Cardiac muscle cell (in vitro differentiated cells and primary cell): ENCODE measurements at places on chromosomes 4 and X.

DNA sequence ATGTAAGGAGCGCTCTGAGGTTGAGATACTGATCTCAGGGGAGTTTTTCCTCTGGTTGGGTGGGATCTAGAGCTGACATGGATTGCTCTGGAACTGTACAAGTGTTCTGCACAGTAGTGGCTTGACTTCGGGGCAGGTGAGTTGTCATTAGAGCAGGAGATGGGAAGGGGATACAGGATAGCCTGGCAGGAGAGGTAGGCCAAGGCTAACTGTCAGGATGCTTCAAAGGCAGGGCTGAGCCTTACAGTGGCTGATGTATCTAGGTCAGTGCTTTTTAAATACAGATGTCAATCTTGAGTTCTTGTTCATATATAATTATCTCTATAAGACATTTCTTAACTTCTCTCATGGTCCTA, 43.5 kb upstream of the RELL1 start:
- no peak for DNase-seq

GRCh38 chr4:52036886-52037530, 1.1 kb downstream of the SGCB start:
- no peak for DNase-seq

DNA sequence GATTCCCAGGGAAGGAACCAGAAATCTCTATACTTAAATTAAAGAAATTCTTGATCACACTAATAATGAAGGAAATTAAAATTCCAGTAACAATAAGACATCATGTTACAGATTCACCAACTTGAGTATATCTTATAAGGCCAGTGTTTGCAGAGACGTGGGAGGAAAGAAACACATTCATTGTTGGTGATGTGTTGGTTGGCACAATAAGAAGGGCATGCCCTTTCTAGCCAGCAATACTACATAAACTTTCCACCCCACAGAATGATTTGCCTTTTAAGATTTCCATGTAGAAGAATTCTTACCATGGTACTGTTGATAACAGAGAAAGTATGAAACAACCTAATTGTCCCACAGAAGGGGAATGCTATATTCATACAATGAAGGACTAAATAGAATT, 581.5 kb downstream of the STIM2 start:
- no peak for DNase-seq

GRCh38 chr4:126591583-126591982, 1041.2 kb upstream of the INTU start:
- no peak for DNase-seq

DNA sequence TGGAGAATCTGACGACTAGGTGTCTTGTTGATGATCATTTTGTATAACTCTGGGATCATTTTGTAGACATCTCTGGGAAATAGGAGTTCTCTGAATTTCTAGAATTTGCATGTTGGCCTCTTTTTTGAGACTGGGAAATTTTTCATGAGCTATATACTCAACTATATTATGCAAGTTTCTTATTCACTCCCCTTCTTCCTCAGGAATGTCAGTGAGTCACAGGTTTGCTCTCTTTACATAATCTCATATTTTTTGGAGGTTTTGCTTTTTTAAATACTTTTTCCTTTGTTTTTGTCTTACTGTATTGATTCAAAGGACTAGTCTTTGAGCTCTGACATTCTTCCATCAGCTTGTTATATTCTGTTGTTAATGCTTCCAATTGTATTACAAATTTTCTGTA, 1324.2 kb downstream of the TECRL start:
- DNase-seq, result no peak

- peak; percentile 30 for DNase-seq
Observed at GRCh38 chr4:76434901-76435527, at the start of gene SHROOM3. TSS of gene SHROOM3 (plus strand) at chr4:76435229. CDS start at chr4:76436053, 824 bp downstream.

GRCh38 chr4:187475901-187476300, 519.7 kb upstream of the ZFP42 start:
- DNase-seq, result no peak

GRCh38 chr4:11038926-11039325, 354.4 kb upstream of the CLNK start:
- DNase-seq, result no peak

- DNase-seq, result no peak
Observed at GRCh38 chrX:24876530-24877287, 139.1 kb downstream of the ARX start.

DNA sequence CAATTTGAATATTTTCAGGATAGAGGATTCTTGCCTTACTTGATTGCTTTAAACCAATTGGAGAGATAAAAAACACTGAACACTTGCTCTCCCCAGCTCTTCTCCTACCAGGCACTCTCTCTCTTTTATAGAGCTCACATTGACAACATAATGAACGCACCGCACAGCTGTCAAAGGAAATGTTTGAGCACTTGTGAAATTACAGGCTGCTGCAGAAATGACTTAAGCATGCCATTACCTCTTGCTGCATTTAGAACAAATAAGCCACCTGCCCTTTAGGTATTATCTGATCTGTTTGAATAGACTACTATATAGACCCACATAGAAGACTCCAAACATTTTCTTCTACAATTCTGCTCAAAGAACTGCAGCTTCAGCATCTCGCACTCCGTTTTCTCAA, 227.7 kb downstream of the C4orf33 start:
- no peak for DNase-seq

- DNase-seq, result no peak
Observed at GRCh38 chr4:26764231-26764630, 96.4 kb upstream of the STIM2 start.

DNA sequence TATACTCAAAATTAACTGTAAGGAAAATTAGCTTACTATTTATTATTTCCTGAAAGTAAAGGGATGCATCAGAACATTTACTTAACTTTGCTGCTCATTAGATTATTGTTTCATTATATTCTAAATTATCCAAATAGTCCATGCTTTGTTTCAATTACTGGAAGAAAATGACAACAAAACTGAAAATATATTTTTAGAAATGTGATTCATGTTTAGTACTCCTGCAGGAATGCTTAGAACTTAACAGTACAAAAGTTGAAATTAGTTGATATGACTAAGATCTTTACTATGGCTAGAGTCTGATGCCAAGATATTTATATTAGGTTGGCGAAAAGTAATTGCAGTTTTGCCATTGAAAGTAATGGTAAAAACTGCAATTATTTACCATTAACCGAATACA, 660.5 kb upstream of the PABPC4L start:
- DNase-seq, result no peak

DNA sequence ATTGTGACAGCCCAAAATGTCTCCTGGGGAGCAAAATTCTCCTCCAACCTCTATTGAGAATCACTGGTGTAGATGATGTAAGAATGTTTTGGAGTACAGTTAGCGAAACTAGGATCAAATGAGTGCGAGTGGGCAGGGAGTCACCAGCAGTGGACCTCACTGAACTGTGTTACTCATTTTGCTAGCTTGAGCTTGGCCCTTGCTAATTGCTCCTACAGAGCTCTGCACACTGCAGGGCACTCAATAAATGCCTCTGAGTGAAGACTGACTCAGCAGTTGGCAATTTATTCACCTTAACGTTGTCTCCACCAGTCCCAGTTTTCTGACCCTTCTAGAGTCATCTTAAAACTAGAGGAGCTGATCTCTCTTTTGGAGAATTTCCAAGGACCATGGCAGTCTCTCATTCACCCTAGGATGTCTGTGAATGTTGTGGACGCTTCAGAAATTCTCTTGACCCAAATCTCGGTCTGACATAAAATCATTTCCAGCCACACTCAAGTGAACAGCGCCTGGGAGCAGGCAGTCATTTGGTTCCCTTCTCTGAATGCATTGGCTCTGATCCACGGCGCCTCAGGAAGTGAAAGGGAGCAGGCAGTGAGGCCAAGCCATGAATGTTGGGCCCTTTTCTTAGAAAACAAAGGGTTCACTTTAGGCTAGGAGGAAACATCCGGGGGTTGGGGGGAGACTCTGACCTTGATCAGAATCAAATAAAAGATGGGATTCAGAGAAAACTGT, 148.1 kb downstream of the NWD2 start:
- no peak for DNase-seq

GRCh38 chrX:120302434-120302833, 8.8 kb downstream of the TMEM255A start:
- peak; percentile 40 for DNase-seq

DNA sequence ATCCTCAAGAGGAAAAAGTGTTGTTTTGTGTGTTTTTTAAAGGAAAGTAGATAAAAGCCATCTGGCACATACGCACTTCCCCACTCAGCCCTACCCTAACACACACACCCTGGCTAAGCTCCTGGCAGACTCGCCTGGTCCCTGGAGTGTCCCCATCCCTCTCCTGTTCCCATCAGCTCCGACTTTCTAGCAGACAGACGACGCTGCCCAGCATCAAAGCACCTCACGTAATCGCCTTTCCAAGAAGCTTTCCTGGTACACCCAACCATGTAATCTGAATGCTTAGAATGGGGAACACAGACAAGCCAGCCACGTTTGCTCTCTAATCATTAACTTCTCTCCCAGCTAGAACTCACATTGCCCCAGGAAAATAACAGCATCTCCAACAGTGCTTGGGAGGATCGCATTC, 116.2 kb downstream of the AFAP1 start:
- peak; percentile 71 for DNase-seq

- no peak for DNase-seq
Observed at GRCh38 chr4:118889312-118889691, 648 bp downstream of the SYNPO2 start.

DNA sequence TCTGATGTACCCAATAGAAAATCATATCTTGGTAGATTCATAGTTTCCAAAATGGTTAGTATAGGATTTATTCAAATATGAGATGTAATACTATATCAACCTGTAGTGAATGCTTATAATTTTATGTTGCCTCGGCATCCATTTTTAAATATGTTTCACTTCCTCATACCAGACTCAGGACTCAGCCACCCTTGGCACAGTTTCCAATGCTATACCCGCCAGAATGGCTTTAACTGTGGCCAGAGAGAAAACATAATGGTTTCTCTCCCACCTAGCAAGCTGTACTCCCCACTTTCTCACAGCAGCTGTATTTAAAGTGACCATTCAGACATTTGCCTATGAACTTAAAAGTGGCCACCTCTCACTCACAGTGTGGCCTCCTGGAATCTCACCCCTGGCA, 466.6 kb upstream of the PABPC4L start:
- DNase-seq, result no peak

DNA sequence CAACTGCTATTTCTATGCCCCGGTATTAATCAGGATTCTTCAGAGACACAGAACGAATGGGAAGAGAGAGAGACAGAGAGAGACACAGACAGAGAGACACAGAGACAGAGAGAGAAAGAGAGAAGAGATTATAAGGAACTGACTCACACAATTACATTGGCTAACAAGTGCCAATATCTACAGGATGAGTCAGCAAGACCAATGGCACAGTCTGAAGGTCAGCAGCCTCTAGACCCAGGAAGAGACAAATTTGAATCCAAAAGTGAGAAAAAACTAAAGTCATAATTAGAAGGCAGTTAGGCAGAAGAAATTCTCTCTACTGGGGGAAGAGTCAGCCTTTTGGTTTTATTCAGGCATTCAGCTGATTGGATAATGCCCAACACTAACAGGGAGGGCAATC, 187.3 kb downstream of the MAB21L2 start:
- no peak for DNase-seq

DNA sequence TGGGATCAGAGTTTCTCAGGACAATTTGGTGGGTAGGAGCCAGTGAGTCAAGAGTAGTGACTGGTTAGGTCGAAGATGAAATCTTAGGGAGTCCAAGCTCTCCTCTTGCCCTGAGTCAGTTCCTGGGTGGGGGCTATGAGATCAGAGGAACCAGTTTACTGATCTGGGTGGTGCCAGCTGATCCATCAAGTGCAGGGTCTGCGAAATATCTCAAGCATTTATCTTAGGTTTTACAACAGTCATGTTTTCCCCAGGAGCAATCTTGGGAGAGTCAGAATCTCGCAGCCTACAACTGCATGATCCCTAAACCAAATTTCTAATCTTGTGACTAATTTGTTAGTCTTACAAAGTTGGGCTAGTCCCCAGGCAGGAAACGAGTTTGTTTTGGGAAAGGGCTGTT, 1833.2 kb upstream of the PCDH7 start:
- no peak for DNase-seq

DNA sequence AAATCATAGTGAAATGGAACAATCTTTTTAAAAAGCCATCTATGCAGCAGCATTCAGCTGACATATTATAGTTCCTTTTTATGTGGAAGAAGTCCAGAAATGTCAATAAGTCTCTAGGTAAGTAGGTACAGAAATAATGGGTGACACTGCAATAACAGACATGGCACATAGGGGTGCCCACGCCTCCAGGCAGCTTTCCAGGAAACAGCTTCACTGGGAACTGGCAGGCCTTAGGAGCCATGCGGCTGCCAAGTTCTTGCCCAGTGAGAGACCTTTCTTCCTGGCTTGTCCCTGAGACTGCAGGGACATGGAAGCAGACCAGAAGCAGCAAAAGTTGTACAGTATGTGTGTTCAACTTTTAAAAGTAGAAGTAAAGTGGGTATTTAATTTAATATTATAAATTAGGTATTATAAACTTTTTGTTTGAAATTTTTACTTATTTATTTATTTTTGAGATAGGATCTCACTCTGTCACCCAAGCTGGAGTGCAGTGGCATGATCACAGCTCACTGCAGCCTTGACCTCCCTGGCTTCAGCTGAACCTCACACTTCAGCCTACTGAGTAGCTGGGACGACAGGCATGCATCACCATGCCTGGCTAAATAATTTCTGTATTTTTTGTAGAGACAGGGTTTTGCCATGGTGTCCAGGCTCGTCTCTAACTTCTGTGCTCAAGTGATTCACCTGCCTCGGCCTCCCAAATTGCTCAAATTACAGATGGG, 12.1 kb upstream of the ETNPPL start:
- no peak for DNase-seq

- no peak for DNase-seq
Observed at GRCh38 chr4:124905441-124905840, 192.9 kb upstream of the ANKRD50 start.

DNA sequence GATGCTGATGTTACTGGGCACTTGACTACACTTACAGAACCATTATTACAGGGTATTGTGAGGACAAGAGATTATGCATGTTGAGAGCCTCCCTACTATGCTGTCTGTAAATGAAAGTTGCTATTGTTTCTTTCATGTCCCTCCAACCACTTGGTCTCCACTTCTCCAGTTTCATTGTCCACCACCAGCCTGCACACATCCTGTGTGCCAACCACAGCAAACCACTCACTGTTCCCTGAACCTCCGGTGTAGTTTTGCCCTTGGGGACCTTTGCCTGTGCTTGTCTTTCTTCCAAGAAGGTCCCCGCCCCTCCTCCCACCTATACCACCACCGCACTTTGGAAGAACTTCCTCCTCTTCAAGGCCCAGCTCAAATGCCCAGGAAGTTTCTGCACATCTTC, 43.1 kb upstream of the AFF2 start:
- no peak for DNase-seq

DNA sequence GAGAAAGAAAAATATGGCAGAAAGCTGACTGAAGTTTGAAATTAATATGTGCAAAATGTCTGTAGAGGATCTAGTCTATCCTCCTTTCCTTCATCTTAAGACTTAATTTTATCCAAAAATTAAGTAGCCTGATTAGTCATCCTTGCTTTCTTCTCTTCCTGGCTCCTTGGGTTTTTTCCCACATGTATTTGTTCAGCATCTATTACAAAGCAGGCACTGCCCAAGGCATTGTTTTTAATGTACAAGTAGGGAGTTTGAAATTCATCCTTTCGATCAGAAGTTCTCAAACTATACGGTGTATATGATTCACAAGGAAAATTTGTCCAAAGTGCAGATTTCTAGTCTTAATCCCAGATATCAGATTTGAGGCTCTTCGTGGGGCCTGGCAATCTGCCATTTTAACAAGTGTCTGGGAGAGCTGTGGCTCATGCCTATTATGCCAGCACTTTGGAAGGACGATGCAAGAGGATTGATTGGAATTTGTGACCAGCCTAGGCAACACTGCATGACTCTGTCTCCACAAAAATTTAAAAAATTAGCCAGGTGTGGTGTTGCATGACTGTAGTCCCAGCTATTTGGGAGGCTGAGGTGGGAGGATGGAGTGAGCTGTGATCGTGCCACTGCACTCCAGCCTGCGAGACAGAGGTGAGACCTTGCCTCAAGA, 19.4 kb upstream of the YTHDC1 start:
- no peak for DNase-seq
